Psoas muscle (tissue), 8 donors: ENCODE measurements at places on chromosomes 2 and 18. TPM values are rescaled to one million over a fixed set of nuclear protein-coding genes. Genes with fewer than 3 reads are reported as not detected.

Gene FSHR
- not detected for total RNA-seq

Gene RNF125
- total RNA-seq: 1.8 TPM

Gene HOXD13
- total RNA-seq: not detected

Gene TMEM178A
- 1.6 TPM for total RNA-seq

Gene GALNT3
- total RNA-seq: not detected

Gene RAD51AP2
- total RNA-seq: not detected

Gene PSMA8
- total RNA-seq: not detected

Gene IL36A
- not detected for total RNA-seq

Gene FBXO48
- total RNA-seq: 2.4 TPM

Gene PDCD1
- total RNA-seq: 0.20 TPM

Gene RAB6C
- total RNA-seq: 0.09 TPM

Gene ARHGEF33
- total RNA-seq: 0.58 TPM

Gene TMEM247
- total RNA-seq: not detected

Gene RSAD2
- total RNA-seq: 1.7 TPM

Gene CFAP65
- not detected for total RNA-seq

Gene SEPTIN2
- total RNA-seq: 86.4 TPM

Gene GRB14
- total RNA-seq: 30.0 TPM

Gene UGT1A4
- not detected for total RNA-seq

Gene CPLX4
- total RNA-seq: not detected

Gene UGT1A8
- total RNA-seq: not detected

Gene OR6B2
- not detected for total RNA-seq

Gene PTPRM
- total RNA-seq: 39.0 TPM

Gene SERPINB10
- 0.39 TPM for total RNA-seq

Gene TNFRSF11A
- total RNA-seq: 1.3 TPM

Gene VSNL1
- 0.12 TPM for total RNA-seq

Gene EHD3
- total RNA-seq: 2.9 TPM

Gene SERPINB12
- not detected for total RNA-seq

Gene SAP130
- total RNA-seq: 14.0 TPM

Gene PTMA
- total RNA-seq: 263 TPM

Gene NEB
- 2,020 TPM for total RNA-seq

Gene AP1S3
- 0.10 TPM for total RNA-seq

Gene UGT1A6
- total RNA-seq: not detected

Gene PKP4
- 19.8 TPM for total RNA-seq

Gene ANKRD23
- total RNA-seq: 1,017 TPM

Gene IGFBP2
- total RNA-seq: 9.4 TPM

Gene C2orf15
- total RNA-seq: not detected

Gene GCG
- total RNA-seq: not detected

Gene KIF5C
- total RNA-seq: 0.47 TPM

Gene GKN1
- total RNA-seq: not detected

Gene RAB17
- 1.3 TPM for total RNA-seq

Gene DYNC2LI1
- total RNA-seq: 11.4 TPM

Gene TEX44
- total RNA-seq: not detected

Gene UGGT1
- 37.4 TPM for total RNA-seq

Gene LYPD1
- total RNA-seq: 0.47 TPM

Gene MTCL1
- 4.5 TPM for total RNA-seq
